ENCODE measurements at places on chromosomes 4 and X. TPM values are rescaled to one million over a fixed set of nuclear protein-coding genes. Genes with fewer than 3 reads are reported as not detected.
A peak's percentile ranks its signal among the peaks of the same experiment; 100 is the strongest.

GRCh38 chr4:126798214-126798613 is 834.5 kb upstream of the INTU start:
- no peaks in the 10 kb centered on the region for H3K27me3 ChIP-seq
- no peak for DNase-seq
- H3K27ac ChIP-seq, result no peak overlapping the region

DNA sequence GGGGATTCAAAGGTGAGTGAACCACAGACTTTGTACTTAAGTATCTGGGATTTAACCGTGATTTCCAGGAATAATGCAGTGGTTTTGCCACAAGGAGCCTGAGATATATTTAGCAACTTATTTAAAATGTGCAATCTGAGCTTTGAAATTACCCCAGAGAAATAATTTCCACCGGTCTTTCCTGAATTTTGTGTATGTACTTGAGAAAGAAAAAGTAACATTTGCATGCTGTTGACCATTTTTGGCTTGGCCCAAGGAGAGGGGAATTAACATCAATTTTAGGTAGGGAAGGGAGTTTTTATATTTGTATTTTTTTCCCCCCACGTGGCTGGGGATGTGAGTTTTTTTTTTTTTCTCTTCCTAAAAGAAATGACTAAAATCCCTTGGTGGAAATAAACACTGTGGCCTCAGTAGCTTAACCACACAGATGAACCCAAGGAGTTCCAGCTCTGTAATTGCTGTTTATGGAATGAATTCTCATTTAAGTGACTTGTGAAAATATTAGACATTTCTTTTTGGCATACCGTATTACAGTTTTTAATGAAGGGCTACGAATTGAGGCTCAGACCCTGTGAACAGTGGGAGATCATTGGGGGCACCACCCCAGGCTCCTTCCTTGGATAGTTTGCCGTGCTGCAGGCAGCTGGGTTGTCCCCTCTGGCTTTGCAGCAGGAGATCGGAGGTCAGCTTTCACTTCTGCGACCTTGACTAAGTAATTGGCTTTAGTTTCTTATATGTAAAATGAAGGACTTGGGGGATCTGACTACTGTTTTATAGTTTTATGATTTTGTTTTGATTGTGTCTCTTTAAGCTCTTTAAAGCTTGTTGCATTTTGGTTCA is 116.1 kb downstream of the ARHGAP10 start:
- no peak for DNase-seq
- no peaks in the 10 kb centered on the region for H3K27me3 ChIP-seq
- H3K4me1 ChIP-seq, result no peaks in the 10 kb centered on the region

GRCh38 chrX:1894740-1895139 is 279.9 kb downstream of the ASMT start:
- no peaks in the 10 kb centered on the region for H3K36me3 ChIP-seq
- H3K4me3 ChIP-seq, result no peak overlapping the region
- no peaks in the 10 kb centered on the region for H3K27me3 ChIP-seq
- H3K4me1 ChIP-seq, result no peaks in the 10 kb centered on the region
- peak; percentile 36 for DNase-seq
- H3K27ac ChIP-seq, result no peak overlapping the region

DNA sequence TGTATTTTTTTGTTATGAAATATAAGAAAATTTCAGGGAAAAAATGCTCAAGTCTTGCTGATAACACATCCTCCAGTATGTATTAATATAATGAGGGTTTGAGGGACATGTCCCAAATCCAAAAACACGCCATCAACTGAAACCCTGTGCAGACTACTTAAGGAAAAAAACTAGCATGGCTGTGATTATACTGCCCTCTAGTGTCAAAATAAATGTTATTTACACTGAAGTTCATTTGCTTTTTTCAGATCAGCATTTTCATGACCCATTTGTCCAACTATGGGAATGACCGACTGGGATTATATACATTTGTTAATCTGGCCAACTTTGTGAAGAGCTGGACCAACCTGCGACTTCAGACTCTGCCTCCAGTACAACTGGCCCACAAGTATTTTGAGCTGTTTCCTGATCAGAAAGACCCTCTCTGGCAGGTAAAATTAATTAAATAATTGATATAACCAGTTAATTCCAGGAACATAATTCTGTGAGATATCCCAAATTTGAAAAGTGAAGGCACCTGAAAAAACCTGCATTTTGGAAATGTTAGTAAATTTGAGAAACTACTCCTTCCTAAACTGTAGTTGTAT is 128.5 kb downstream of the PRSS12 start:
- peak; percentile 9 for DNase-seq
- H3K4me3 ChIP-seq, result no peak overlapping the region
- H3K27ac ChIP-seq, result no peak overlapping the region
- no peaks in the 10 kb centered on the region for H3K36me3 ChIP-seq

GRCh38 chr4:68963374-68963773 is 11.8 kb upstream of the UGT2A3 start:
- H3K4me3 ChIP-seq, result no peak overlapping the region
- no peaks in the 10 kb centered on the region for H3K36me3 ChIP-seq
- DNase-seq, result no peak
- H3K27ac ChIP-seq, result no peak overlapping the region

- no peak for DNase-seq
- H3K4me1 ChIP-seq, result no peaks in the 10 kb centered on the region
- H3K36me3 ChIP-seq, result no peaks in the 10 kb centered on the region
- no peak overlapping the region for H3K4me3 ChIP-seq
- H3K27me3 ChIP-seq, result no peaks in the 10 kb centered on the region
- no peak overlapping the region for H3K27ac ChIP-seq
These were observed 120.8 kb downstream of the DTHD1 start for GRCh38 chr4:36402008-36402758.

Gene ARHGAP36
- total RNA-seq, result not detected

Data from SJCRH30 (cell line).